GDM1 (cell line): ENCODE measurements at places on chromosomes 11 and 22.

- no peak for DNase-seq
Measured at GRCh38 chr11:126654886-126655806, 299.7 kb downstream of the ST3GAL4 start.

GRCh38 chr11:77125191-77125590 lies 2.9 kb upstream of the MYO7A start:
- no peak for DNase-seq

- no peak for DNase-seq
Measured at GRCh38 chr11:116916886-116917285, 79.5 kb upstream of the APOA1 start.

DNA sequence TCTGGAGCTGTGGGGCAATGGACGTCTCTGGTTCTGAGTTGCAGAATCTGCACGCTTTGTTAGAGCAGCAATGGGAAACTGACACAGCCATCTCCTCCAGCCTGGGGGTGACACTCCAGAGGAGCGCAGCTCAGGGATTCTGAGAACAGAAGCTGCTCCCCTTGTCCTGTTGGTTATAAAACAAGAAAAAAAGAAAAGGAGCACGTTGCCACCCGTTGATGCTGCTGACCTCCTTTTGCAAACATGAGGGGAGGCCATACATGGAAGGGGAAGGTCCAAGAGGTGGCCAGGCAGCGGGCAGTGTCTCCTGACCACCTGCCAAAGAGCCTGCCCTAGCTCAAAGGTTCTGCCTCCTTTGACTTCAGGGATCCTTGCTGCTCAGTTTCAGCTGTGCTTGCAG lies 61.0 kb downstream of the SPATA19 start:
- no peak for DNase-seq

GRCh38 chr11:106177311-106177710 lies 99.8 kb downstream of the AASDHPPT start:
- DNase-seq = no peak

- DNase-seq = no peak
Measured at GRCh38 chr22:36769541-36770512, 6.1 kb downstream of the IFT27 start.

- no peak for DNase-seq
Measured at GRCh38 chr11:134124660-134125451, 56.0 kb downstream of the JAM3 start.

DNA sequence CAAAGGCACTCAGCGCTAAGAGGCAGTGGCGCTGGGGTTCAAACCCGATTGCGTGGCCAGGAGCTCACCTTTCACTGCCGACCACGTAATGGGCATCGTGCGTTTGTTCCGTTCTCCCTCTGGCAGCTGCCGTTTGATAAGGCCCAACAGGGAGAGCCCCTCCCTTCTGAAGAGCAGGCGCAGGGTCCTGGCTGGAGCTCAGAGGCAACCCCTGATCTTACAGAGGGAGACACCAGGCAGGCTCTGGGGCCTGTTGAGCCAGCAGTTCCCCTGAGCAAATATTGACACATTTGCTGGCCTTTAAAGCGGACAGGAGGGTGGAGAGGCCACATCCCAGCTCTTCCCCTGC lies 11.7 kb upstream of the C1QTNF6 start:
- no peak for DNase-seq

DNA sequence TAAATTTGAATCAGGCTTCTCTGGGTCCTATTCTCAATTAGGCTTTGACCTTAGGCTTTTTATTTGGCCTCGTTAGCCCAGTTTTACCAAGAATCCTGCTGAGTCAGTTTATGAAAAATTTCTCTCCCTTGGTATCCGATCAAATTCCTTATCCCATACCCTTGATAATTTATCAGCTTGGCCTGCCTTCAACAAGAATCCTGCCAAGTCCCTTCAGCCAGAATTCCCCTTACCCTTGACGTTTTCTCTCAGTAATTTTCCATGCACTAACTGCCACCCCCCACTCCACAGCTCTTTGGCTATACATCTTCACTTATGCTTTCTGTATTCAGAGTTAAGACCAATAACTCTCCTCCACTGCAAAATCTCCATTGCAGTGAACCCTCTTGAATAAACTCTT lies 811.0 kb upstream of the CCDC90B start:
- DNase-seq = no peak

DNA sequence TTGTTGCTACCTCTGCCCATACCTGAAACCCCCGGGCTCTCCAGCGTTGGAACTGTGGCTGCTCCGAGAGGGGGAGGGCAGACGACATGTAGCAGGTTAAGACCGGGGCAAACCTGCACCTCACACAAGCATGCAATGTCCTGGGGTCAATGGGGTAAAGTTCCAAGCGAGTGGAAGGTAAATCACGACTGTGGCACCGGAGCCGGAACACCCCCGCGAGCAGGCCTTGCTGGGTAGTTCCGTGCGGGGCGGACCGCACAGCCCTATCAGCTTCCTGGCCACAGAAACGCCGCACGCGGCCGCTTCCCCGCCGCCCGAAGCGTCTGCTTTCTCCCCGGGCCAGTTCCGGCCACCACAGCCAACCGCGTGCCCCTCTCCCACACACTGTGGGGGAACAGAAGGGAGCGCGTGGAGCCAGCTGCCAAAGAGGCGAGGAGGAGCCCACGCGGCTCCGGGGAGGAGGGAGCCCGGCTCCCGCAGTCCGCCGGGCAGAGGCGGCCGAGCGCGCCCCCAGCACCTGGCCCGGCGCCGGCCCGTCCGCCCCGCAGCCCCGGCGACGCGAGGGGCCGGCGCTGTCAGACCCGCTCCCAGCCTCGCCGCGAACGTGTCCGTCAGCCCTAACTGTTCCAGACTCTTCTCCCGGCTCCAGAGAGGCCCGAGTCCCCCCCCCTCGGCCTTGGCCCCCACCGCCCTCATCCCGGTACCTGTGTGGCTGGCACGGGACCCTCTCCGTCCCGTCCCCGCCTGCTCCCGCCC lies 1.6 kb downstream of the SPTBN2 start:
- DNase-seq = no peak

- DNase-seq = no peak
Measured at GRCh38 chr11:7538466-7539454, 25.0 kb downstream of the PPFIBP2 start.

DNA sequence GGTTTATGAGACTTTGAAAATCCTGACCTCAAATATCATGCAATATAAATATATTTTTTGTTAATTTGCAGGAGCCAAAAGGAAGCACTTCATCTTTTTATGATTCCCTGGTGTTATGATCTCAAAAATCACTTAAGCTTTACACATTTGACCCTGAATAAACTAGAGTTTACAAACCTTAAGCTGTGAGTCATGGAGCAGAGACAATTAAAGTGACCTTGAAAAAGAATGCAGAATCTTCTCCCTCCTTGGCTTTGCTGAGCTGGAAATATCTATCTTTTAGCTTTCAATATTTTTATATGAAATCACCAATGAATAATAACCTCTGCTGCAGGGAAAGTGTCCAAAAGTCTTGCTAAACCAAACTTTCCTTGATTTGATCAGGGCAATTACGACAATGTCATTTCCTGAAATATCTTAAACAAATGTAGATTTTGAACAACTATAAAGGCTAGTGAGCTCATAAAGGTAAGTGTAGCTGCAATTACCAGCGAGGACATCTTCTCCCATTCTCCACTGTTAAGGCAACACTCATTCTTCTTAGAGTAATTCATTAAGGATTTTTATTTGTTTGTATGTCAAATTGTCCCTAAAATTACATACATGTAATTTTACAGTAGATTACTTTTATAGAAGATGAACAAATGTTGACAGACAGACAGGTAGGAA lies 747.0 kb upstream of the LUZP2 start:
- DNase-seq = no peak

- DNase-seq = no peak
Measured at GRCh38 chr22:25746012-25746373, 4.0 kb downstream of the MYO18B start.

DNA sequence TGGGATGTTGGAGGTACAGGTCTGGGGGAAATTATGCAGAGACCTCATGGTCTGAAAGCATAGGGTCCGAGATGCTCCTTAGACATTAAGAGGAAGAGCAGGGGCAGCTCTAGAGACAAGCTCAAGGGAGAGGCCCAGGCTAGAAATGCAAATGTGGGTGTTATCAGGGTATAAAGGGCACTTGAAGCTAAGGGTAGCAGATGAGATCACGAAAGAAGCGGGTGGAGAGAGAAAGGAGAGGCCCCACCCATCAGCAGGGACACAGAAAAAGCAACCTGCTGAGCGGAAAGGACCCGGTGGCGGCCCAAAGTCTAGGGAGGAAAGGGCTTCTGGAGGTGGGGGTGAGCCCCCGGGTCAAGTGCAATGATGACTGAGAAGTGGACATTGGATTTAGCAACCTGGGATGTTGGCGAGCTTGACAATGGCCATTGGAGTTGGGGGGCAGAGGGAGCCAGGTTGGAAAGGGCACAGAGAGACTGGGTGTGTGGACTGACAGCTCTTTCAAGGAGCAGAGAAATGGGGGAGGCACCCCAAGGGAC lies 8.9 kb downstream of the TMPRSS6 start:
- DNase-seq = no peak

GRCh38 chr22:23256986-23257888 lies 76.9 kb downstream of the BCR start:
- no peak for DNase-seq

DNA sequence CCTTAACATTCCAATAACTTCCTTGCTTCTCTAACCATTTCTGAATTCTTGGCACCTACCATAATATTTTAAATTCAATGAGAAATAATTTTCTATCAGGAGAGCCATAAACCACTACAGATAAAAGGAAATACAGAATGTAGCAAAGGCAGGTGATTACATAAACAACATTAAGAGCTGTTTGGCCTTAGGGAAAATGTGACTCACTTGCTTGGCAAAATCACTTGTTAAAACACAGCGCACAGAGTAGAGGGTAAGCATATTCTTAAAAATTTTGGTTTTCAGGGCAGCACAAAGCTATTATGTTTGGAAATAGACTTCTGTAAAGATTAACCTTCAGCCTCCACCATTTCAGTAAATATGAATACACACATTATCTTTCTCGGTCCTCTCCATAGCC lies 26.4 kb downstream of the IZUMO1R start:
- no peak for DNase-seq
